Myocyte (in vitro differentiated cells): ENCODE measurements at places on chromosomes 5 and 9. TPM values are rescaled to one million over a fixed set of nuclear protein-coding genes. Genes with fewer than 3 reads are reported as not detected.

DNA sequence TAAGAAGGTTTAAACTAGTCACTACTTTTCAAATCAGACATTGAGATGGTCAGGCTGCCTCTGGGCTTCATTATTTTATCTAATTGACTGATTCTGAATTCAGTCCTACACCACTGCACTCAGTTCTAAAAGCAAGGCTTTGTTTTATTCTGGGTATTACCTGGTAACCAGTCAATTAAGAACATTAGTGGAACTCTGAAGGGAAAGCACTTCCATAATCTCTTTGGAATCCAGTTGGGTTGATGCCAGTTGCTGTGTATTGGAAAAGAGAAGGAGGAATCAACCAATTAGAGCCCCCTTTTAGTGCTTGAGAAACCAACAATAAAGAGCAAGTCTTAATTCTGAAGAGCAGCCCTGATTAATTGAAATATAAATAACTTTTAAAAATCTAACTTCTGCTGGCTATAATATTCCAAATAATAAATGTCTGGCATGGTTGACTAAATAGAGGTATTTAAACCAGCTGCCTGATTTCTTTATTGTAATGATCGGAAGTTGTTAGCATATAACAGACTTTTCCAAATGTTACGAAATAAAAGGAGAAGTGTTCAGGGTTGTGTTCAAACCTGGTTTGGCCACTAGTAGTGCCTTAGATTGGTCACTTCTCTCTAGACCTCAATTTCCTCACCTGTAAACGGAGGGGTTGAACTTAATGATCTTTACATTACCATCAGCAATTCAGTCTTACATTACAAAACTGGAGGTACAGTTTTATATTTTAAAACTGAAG lies 32.0 kb downstream of the CPEB4 start:
- DNase-seq: peak; percentile 41

GRCh38 chr5:159564031-159564430 lies 233.7 kb upstream of the IL12B start:
- no peak for DNase-seq

DNA sequence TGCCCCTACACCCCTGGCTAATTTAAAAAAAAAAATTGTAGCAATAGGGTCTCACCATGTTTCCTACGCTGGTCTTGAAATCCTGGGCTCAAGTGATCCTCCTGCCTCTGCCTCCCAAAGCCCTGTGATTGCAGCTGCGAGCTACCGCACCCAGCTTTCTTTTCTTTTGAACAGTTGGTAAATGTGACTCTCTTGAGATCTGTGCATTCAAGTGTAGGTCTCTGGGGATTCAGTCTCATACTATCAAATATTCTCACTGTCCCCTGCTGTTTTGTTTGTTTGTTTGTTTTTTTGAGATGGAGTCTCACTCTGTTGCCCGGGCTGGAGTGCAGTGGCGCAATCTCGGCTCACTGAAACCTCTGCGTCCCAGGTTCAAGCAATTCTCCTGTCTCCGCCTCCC lies 42.3 kb upstream of the CXXC5 start:
- no peak for DNase-seq

GRCh38 chr5:133196441-133197085 lies 144.8 kb downstream of the HSPA4 start:
- no peak for DNase-seq

DNA sequence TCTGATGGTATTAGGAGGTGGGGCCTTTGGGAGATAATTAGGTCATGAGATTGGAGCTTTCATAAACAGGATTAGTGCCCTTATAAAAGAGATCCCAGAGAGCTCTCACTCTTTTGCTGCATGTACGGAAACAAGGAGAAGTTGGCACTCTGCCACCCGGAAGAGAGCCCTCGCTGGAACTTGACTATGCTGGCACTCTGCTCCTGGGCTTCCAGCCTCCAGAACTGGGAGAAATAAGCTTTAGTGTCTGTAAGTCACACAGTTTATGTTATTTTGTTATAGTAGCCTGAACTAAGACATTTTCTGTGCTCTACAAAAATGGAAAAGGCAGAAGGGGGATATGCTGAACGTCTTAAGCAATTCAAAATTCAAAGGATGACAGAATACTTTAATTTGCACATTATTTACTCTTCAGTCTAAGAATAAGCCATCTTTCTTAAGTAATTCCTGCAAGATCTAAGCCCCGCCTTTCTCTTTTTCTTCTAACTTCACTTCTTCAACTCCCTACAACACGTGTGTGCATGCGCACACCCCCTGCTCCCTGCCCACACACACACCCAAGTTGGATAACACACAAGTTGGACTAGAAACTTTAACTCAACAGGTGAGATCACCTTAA lies 17.3 kb downstream of the NFIB start:
- no peak for DNase-seq

The OTP gene
- total RNA-seq: not detected in 2 replicates

- DNase-seq: peak; percentile 59
Measured at GRCh38 chr9:107175041-107175440, 108.0 kb upstream of the RAD23B start.

The SLCO6A1 gene
- total RNA-seq: 0.16 TPM in 1 of 2 replicates, not detected in the other

DNA sequence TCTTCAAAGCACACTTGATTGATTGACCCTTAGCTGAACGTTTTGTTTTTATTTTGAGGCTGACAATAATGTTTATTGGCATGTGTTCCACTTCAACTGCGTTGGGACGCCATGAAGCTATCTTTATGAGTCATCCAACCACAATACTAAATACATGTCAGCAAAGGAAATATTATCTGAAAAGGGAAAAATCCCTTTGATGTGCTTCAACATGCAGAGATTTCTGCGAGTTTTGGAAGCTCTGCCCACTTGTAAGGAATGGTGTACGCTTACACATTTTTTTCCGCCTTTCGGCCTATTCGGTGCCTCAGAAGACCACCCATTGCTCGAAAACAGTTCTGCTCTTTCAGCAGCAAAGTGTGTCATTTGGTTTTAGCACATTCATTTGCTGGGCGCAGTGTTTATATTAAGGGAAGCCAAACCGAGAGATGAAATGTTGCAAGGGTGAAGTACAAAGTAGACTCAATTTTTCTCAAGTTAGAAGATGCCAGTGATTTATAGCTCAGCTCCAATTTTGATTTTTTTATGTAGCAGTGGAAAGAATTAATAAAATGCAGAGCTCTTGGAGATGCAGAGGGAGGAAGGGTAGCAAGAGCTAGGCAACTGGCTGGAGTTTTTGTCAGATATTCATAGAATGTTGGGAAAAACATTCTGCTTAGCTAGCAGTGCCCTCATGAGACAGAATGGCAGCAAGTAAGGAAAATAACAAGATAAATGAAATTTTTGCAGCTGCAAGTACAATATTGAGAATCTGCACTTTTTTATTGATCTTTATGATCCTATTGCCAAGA lies 68.9 kb downstream of the PRDM6 start:
- peak; percentile 27 for DNase-seq

The TXNDC8 gene
- not detected in 2 replicates for total RNA-seq

The SPATA31A5 gene
- not detected in 2 replicates for total RNA-seq

GRCh38 chr5:143652108-143652700 lies 159.8 kb upstream of the HMHB1 start:
- DNase-seq: no peak

DNA sequence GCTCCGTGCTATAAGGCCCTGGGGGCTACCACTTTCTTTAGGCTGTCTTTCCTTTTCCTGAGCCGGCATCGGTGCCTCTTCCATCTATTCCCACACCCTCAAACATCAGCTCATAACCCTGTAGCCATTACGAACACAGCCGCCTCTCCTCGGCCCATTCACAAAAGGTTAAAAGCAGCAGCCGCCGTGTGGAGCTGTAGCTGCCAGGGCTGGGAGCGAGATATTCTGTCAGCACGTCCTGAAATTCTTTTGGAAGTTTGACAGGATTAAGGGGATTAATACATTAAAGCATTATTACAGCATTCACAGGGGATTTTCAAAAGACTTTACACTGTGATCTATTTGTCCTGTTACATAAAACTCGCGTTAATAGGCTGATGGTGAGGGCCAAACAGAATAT lies 428.2 kb downstream of the CDK5RAP2 start:
- DNase-seq: no peak

DNA sequence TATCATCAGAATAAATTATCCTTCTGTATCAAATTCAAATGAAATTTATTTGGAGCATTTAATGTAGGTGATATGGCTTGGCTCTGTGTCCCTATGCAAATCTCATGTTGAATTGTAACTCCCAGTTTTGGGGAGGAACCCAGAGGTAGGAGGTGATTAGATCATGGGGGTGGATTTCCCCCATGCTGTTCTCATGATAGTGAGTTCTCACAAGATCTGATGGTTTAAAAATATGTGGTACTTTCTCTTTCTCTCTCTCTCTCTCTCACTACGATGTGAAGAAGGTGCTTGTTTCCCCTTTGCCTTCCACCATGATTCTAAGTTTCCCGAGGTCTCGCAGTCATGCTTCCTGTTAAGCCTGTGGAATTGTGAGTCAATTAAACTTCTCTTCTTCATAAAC lies 678.4 kb upstream of the RGMB start:
- no peak for DNase-seq

DNA sequence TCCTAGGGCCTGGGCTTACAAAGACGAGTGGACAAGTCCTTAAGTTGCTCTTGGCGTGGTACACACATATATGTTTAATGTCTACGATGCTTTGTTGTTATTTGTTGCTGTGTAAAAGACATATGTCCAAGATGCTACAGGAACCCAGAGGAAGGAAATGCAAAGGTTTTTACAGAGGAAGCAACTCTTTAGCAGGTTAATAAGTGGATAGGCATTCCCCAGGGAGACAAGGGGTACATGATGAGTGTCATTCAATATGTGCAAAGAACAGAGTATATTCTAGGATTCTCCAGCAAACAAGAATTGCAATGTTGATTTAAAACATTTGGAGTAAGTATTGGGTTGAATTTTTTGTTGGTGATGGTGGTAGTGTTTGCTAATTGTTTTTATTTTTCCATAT lies 92.1 kb downstream of the PIP5K1B start:
- no peak for DNase-seq

- DNase-seq: no peak
Measured at GRCh38 chr5:109345699-109346098, 64.1 kb downstream of the PJA2 start.

GRCh38 chr5:125014202-125014601 lies 267.8 kb upstream of the ZNF608 start:
- DNase-seq: no peak
